NCI-H1694 (cell line): ENCODE measurements at places on chromosomes 13 and 19.

DNA sequence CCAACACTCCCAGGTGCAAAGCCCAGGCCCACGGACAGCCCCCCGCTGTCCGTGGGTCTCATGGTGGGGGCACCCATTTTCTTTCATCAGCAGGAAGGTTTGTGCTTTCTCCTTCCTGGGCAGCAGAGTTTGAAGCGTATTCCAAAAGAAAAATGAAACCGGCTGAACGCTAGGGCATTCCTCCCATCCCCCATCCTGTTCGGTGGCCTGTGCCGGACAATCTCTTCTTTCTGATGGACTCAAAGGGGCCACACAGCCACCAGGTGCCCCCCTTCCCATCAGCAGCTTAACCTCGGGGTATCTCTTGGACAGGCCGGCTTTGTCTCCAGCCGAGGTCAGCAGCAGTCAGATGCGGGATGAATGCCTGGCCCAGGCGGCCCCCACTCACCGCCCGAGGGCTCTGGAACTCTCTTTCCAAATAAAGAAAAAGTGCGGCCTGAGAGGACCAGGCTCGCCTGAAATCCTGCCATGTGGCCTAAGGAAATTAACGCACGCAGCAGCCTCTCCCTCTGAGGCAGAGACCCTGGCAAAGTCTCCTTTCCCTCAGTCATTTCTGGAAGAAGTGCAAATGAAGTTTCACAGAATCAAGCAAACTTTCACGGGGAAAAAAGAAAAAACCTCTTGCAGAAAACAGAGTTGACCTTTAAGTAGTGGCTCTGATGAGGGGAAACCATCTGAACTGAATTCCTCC is 67.8 kb downstream of the RASA3 start:
- no peak for DNase-seq

- no peak for DNase-seq
These were observed 134.5 kb upstream of the TMTC4 start for GRCh38 chr13:100809129-100809390.

DNA sequence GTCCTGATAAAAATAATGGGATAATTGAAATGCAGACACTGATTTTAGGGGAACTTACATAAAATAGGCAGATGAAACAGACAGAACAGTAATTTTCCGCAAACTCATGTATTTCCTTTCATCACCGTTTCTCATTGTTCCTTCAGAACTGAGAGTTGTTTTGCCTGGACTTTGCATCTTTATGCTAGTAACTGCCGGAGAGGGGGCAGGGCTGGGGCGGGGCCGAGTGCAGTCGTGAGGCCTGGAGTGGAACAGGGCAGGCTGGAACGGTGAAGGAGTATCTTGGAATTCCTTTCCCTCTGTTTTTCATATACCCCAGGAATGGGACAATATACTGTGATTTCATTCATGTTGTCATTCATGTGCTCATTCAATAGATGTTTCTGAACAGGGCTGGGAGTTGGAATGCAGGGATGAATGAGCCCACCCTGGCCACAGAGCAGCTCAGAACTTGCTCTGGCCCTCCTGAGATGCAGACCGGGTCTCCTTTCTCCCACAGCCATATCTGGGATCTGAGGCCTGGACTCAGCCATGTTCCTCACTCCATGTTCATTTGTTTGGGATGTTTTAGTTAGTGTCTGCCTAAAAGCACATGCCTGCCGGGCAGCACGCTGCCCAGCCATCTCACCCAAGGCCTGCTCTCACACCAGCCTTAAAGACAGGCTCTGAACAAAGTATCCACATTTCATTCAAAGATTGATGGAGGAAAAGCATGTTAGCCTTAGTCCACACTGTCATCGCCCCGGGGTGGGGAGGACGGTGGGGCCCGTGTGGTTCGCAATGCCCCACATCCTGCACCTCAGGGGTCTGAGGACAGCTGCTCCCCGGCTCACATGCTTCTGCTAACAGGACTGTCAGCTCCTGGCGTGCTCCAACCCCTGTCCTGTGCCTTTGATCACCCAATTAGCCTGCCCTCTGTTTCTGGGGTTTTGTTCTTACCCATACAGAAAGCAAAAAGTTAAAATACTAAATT is 92.9 kb downstream of the SOX1 start:
- DNase-seq: no peak

GRCh38 chr13:29465741-29466293 is 129.7 kb downstream of the SLC7A1 start:
- DNase-seq: no peak

DNA sequence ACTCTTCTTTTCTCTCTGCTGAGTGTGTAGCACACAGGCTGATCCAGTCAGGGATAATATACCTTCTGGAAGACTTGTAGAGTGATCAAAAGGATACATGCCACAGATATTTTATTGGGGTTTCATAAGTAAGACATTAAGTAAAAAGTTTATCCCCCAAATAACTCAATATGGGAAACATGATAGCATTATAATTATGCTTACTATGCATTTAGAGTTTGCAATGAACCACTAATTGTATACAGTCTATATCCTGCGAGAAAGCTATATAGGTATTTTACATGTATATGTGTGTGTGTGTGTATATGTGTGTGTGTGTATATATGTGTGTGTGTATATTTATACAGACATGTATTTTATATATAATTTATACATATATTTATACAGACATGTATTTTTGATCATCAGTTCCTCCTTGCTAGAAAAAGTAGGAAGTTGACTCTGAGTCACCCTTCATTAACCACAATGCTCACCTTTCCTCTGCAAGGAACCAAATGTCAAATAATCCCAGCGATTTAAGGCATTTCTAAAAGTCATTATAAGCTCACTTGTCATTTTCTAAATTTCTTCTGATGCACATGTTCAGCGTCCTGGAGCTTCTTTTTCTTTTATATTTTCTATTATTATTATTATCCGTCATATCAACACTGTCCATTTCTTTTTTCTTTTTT is 312.5 kb upstream of the OBI1 start:
- no peak for DNase-seq

- DNase-seq: no peak
These were observed 581.5 kb upstream of the KLF12 start for GRCh38 chr13:74715718-74716117.

DNA sequence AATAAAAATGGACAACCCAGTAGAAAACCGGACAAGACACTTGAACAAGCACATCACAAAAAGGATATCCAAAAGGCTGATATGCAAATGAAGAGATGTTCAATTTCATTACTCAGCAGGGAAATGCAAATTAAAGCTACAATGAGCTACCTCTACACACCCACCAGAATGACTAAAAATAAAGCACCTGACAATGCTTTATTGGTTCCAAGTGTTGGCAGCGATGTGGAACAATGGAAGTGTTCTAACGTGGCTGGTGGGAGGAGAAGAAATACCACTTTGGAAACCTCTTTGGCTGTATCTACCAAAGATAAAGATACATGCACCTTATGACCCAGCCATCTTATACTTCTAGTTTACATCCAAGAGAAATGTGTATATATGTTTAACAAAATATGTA is 3.7 kb upstream of the ACP7 start:
- DNase-seq: no peak

- peak; percentile 47 for DNase-seq
These were observed 504 bp upstream of the TRIM13 start for GRCh38 chr13:49996161-49996915.

DNA sequence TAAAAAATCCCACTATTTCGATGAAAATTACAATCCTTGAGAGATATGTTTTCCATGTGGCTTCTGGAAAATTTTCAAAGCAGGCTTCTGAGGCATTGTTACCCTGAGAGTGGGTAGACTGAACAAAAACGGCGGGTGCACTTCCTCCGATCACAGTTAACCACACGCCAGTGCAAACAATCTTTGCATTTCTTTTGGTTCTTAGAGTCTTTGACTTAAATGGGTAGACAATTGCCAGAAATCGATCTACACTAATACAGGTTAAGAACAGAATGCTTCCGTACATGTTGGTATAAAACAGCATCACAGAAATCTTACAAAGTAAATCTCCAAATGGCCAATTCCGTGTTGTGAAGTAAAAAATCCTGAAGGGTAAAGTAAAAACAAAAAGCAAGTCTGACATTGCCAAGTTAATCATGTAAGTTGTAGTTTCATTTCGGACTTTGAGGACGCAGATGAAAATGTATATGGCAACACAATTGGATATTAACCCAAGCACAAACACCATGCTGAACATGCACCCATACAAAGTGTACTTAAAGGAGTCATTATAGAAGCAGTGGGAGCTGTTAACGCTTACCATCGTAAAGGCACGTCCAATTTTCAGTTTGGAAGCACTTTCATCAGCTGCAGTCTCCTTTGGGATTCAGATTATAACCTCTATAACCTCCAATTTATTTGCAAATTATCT is 927 bp downstream of the LPAR6 start:
- no peak for DNase-seq

DNA sequence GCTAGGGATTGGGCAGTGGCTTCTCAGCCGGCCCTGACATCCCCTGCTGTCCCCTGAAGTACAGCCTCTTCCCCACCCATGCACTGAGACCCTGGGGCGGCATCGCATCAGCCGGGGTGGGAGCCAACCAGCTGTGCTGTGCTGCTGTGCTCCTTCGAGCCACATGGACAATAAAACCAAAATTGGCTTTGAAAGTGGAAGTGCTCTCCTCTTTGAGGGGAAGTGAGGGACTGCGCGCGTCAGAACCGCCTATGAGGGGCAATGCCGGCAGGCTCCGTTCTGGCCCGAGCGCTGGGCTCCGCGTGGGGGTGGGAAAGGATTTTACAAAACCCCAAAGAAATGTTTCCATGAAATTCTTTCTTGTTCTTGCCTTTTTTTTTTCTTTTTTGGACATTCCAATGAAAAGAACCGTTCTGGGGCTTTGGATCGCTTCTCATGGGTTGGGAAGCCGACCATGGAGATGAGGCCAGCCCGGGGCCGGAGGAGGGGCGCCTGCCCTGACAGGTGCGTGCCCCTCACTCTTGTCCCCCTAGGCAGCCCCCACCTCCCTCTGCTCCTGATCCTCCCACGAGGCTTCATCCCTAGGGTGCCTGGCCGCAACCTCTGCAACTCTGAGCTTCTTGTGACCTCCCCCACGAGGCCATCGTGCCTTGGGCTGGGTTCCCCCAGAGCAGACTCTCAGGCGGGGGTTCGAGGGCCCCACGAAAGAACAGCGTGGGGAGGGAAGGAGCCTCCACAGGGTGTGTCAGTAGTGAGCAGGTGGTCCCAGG is 22.6 kb downstream of the KLHL26 start:
- no peak for DNase-seq

DNA sequence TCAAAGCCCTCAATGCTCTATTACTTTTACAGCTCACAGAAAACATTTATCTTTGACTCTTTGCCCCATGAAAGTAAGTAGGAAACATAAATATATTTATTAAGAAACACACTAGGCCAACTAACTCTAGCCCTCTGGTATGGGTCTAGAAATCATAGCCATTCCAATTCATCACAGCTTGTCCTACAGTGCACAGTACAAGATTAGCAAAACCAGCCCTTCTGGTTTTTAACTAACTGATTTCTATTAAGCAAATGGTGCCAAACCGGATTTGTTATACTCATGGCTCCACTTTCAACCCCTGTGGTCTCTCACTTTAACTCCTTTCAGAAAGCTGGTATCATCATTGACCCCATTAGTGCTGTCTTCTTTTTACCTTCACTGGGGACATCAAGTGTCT is 5.6 kb upstream of the LRRC63 start:
- DNase-seq: no peak

- no peak for DNase-seq
These were observed 20.3 kb downstream of the OPA3 start for GRCh38 chr19:45564131-45564780.

DNA sequence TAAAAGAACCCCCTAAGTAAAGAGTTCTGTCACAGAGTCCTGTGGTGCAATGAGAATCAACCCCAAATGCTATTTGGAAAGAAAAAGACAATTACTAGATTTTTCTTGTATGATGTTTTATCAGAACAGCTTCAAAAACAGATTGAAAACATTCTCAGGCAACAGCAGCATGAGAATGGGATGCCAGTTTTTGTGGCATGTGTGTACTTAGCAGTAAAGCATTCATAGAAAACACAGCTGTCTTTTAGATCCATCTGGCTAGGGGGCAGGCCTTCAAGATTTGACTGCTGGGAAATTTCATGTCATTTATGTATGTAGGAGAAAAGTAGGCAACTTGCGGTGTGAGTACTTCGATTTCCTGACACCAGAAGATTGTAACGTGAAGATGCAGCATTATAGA is 170.5 kb upstream of the HTR2A start:
- DNase-seq: no peak

DNA sequence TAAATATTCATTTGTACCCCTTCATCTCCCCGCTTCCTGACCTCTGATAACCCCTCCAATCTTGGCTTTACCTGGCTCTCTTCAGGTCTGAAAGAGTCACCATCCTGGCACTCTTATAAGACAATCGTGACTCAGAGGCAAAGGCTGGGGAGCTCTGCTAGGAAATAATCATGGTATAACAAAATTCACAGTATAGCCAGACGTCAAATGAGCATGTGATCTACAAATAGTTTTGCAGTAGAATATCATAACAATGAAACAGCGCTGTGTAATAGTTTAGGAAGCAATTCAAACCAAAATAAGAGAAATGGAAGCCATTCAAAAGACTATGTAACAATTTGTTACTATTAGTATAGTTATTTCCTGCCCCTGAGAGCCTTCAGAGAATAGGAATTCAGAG is 34.2 kb downstream of the RXFP2 start:
- no peak for DNase-seq

DNA sequence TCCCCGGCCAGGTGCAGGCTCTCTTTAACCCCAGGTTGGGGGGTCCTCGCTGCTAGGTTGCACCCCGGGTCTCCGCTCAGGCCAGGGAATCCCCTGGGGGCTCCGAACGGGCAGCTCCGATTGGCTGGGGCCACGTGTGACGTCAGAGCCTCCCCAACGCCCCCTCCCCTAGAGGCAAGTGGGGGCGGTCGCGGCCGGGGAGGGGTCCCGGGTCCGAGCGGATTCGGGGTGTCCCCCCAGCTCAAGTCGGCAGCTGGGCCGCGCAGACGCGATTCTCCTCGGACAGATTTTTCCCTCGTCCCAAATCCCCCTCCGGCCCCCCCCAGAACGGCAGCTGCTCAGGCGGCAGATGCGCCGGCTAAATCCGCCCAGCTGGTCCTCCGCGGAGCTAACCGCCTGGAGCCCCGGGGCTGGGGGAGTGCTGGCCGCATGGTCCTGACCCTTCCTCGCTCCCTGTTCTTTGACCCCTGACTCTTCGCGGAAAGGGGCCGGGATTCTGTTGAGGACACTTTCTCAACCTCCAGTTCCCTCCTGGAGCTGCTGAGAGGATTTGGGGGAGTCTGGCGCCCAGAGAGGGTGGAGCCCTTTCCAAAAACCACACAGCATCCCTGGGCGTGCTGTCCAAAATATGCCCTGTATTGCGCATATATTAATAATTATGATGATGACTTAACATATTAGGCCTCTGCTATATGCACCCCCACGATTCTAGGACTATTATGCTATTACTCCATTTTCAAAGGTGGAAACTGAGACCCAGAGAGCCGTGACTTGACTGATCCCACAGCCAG is 25.4 kb upstream of the SEMA6B start:
- no peak for DNase-seq

GRCh38 chr19:4234142-4234861 is 5.0 kb downstream of the EBI3 start:
- DNase-seq: no peak

GRCh38 chr13:41548910-41549309 is 91.6 kb downstream of the RGCC start:
- no peak for DNase-seq

- no peak for DNase-seq
These were observed 111.0 kb upstream of the KL start for GRCh38 chr13:32905063-32905863.
